ENCODE measurements at places on chromosomes 2 and 18. TPM values are rescaled to one million over a fixed set of nuclear protein-coding genes. Genes with fewer than 3 reads are reported as not detected.

ARHGAP25 gene
- total RNA-seq, result 2.3 TPM

GATA6 gene
- 0.23 TPM for total RNA-seq

NYAP2 gene
- 16.1 TPM for total RNA-seq

SP100 gene
- 5.3 TPM for total RNA-seq

LOXHD1 gene
- 0.23 TPM for total RNA-seq

CFC1 gene
- total RNA-seq, result 9.2 TPM

TCF23 gene
- not detected for total RNA-seq

RESP18 gene
- total RNA-seq, result 1.8 TPM

SAG gene
- total RNA-seq, result 1.4 TPM

MROH2A gene
- under 0.01 TPM for total RNA-seq

PLA2R1 gene
- total RNA-seq, result 7.2 TPM

IFIH1 gene
- total RNA-seq, result 4.8 TPM

MTCL1 gene
- 18.5 TPM for total RNA-seq

NCKAP5 gene
- 11.5 TPM for total RNA-seq

KCNG2 gene
- 0.69 TPM for total RNA-seq

FAM161A gene
- total RNA-seq, result 26.5 TPM

WDCP gene
- 19.1 TPM for total RNA-seq

ALLC gene
- total RNA-seq, result not detected

SLC4A5 gene
- total RNA-seq, result 3.2 TPM

EIF2B4 gene
- total RNA-seq, result 23.8 TPM
